KBM-7 (cell line): ENCODE measurements at places on chromosomes 16 and 17.

DNA sequence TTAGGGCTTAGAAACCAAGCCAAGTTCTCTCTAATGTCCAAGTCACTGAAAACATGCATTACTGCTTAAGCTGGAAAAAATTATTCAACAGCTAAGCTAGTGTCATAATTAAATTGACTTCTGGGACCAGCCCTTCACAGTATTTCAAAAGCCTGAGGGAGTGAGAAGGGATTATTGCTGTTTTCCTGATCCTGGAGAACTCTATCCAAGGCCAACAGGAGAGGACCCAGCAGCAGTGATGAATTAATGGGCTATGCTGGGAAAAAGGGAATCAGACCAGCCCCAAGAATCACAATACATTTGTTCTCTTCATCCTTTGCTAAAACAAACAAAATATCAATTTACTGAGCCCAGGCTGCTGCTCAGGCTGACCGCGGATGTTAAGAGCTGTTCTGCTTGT lies 34.5 kb upstream of the CLEC3A start:
- no peak for DNase-seq

DNA sequence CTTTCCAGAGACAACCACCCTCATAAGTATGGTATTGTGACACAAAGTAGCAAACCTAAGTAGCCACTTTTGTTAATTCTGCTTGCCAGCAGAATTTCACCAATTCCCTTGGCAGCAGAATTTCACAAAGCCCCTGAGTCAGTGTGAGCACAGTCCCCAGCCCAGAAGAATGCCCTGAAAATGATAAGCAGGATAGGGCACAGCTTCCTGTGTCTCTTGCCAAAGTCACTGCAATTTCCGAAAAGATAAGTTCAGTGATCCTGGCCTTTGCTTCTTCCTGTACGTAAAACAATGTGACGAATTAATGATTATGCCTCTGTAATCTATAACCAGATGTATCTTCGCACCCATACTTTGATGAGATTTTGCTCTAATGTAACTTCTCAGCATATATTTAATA lies 16.0 kb upstream of the WIPF2 start:
- no peak for DNase-seq

- DNase-seq = no peak
Observed at GRCh38 chr16:17885659-17886207, 415.0 kb upstream of the XYLT1 start.

DNA sequence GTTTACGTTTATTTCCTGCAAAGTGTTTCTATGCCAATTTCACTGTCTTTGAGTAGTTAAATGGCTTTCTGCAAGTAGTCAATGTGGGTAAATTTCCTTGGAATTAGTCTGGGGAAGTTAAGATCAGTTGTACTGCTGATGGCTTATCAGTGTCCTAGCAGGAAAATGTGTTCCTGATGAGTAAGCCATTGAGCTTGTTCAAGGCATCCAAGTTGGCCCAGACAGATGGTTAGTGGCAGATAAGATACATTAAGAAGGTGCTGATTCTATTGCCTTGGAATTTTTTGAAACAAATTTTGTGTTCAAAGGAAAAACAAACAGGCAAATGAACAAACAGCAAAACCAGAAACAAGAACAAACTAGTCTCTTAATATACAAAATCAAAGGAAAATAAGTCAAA lies 258.4 kb downstream of the MAP2K6 start:
- no peak for DNase-seq

DNA sequence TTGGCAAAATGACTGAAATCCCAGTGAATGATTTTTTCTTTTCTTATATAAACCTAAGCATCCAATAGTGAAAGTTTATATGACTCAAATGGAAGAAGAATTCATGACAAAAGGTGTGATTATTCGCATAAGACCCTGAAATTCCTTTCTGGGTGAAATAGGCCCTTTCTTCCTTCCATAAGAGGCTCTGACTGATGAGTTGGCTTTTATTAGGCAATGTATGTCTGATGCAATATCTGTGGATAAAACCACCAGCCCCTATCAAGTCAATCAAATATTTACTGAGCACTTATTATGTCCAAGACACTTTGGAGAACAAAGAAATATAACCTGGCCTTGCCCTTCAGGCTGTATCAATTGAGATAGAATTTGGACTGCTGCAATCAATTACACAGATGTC lies 316.6 kb downstream of the CDH13 start:
- DNase-seq = no peak
